ENCODE measurements at places on chromosomes 2 and 18. TPM values are rescaled to one million over a fixed set of nuclear protein-coding genes. Genes with fewer than 3 reads are reported as not detected.
A peak's percentile ranks its signal among the peaks of the same experiment; 100 is the strongest.

- no peak for ATAC-seq
These were observed 442.6 kb upstream of the LRATD1 start for GRCh38 chr2:14189929-14190328.

GRCh38 chr2:64838817-64839216, 150.4 kb upstream of the SLC1A4 start:
- ATAC-seq, result peak; percentile 84

DNA sequence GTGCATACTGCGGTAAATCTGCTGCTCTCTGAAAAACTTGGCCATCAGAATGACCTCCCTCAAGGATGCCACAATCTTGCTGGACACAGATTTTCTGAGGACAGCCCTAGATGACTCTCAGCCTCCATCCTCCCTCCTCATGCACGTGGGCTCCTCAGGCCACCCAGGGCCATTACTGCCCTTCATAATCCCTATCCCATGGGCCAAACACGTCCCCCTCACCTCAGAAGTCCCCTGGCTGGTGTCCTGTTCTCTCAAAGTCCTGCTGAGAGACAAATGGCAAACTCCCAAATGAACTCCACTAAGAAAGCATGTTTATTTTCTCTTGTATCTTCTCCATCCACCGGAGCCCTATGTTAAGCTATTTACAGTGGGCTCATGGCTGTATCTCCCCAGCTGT, 125.7 kb downstream of the MRO start:
- ATAC-seq, result no peak

DNA sequence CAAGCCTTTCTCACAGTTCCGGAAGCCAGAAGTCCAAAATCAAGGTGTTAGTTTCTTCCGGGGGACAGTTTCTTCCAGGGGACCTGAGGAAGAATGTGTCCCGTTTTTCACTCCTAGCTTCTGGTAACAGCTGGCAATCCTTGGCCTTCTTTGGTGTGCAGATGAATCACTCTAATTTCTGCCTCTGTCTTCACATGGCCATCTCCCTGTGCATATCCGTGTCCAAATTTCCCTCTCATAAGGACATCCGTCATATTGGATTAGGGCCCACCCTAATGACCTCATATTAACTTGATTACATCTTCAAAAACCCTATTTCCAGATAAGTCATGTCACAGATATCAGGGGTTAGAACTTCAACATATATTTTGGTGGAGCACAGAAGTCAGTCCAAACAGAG, 141.4 kb downstream of the ZEB2 start:
- ATAC-seq, result no peak

DNA sequence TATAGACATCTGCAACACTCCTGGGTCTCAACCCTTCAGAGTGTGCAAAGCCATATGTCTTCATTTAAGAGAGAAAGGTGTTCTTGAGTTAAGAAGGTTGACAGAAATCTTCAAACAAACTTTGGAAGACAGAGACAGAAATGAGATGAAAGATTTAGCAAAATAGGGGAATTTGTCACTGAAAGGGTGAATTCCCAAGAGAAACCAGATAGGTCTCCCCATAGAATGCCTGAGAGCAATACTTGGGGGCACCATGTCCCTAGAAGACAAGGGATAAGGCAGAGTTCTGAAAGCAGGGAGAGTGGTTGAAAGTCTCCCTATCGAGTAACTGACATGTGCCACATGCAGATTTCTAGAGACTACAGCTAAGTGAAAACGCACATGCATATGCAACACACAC, 50.0 kb downstream of the AP1S3 start:
- no peak for ATAC-seq

PARD3B gene
- total RNA-seq, result 4.3 TPM

DNA sequence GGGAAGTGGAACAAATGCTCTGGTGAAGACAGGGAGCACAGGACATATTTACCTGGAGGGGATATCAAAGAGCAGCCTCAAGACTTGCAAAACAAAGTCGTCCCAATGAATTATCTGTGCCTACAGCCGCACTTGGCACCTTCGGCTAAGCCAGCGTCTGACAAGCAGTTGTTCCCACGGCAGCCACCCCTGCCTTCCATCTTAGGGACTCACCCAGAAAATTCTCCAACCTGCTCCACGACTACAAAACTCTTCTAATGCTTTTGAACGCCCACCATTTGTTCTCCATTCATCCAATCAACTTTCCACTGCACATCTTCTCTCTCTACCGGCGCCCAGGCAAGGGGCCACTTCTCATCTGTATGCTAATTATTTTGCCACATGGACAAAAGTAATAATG, 7.0 kb downstream of the MYT1L start:
- no peak for ATAC-seq

LYPD6 gene
- total RNA-seq, result 0.96 TPM

- no peak for ATAC-seq
These were observed 65.1 kb downstream of the INPP4A start for GRCh38 chr2:98509542-98510321.

Data from esophagus mucosa (tissue), 1 donor.